ENCODE measurements at places on chromosomes 16 and 17.

DNA sequence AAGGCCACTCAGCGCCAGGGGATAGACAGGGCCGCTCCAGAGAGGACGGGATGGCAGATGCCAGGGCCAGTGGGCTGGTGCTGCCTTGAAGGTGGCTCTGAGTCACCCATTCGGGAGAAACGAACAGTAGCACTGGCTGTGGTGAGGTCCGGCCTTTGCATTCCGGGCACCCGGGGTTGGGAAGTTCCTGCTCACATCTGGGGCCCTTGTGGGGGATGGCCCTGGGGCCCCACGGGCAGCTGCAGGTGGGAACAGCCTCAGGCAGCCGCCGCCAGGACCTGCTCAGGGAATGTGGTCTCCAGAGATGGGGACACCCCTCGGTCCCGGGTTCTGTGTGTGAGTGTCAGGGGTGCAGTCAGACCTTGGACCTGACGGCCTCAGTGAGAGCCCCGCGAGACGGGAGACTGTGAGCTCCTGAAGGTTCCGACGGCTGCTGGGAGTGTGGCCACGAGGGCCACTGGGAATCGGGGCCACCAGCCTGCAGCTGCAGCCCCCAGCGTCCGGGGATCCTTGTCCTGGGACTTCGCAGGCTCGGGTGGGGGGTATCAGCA is 1.4 kb downstream of the CBFA2T3 start:
- no peak for DNase-seq

- no peak for DNase-seq
Observed at GRCh38 chr16:56889206-56889605, 24.2 kb downstream of the SLC12A3 start.

- DNase-seq, result peak; percentile 56
Observed at GRCh38 chr16:11915114-11915643, 577 bp downstream of the GSPT1 start.

- no peak for DNase-seq
Observed at GRCh38 chr17:67521775-67522069, 144.6 kb downstream of the PITPNC1 start.

GRCh38 chr17:22570144-22570845 is 878.0 kb downstream of the KCNJ18 start:
- no peak for DNase-seq

DNA sequence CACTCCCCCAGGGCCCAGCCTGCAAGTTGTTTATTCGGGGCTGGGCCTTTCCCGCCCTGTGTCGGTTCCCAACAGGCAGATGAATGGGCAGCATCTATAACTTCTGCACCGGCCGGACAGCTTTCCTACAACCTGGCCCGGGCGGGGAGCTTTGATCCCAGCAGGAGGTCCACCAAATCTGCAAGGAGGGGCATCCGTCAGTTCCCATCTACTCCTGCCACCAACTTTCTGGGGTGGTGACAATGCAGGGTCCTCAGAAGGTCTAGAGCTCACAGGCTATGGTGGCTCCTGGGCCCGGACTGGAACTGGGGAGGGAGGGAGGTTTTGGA is 211.9 kb downstream of the NTN1 start:
- DNase-seq, result no peak

DNA sequence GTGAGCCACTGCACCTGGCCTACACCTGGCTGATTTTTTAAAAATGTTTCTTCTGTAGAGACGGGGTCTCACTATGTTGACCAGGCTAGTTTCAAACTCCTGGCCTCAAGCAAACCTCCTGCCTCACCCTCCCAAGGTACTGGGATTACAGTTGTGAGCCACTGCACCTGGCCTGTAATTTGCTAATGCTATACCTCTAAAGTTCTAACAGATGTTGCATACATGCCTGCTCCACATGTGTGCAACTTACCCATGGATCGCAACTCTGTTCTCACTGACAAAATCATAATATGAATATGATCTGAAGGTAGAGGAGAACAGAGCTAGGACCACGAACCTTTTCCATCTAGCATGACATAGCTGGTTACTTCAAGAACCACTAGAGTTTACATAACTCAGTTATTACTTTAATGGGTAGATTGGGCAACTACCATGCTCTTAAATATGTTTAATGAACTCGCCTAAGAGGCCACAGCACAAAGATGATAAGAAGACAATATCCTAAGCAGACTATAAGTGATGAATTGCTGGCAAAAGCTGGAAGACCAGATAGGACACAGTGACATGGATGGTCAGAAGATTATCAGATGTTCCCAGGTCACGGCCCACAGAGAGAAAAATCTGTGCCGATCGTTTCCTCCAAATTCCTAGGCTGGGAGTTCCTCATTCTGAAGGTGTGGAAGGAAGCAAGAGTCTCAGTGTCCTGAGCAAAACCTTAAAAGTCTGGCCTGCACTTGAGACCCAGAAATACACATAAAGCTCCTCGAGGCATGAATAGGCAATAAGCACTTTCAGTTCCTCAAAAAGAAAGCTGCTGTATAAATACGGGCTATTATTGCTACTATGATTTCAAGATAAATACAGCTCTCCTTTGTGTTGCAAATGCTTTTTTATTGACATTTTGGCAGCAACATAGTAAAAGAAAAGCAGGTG is 53.6 kb upstream of the ICAM2 start:
- no peak for DNase-seq

DNA sequence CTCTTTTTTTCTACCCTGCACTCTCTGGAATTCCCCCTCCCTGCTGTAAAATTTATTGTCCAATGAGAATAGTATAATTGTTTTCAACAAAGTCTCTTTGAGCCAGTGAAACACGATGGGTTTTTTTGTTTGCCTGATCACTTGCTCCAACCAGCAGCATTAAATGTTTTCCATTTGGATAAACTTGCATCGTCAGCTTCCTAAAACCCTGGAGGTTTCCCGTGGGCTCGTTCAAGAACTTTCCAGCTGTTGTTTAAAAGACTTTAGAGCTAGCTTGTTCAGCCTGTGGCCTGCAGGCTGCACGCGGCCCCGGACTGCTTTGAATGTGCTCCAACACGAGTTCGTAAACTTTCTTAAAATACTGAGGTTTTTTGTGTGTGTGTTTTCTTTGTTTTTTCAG is 14.9 kb downstream of the NAGPA start:
- DNase-seq, result no peak

GRCh38 chr16:649631-650030 is 466 bp downstream of the WDR90 start:
- DNase-seq, result no peak

DNA sequence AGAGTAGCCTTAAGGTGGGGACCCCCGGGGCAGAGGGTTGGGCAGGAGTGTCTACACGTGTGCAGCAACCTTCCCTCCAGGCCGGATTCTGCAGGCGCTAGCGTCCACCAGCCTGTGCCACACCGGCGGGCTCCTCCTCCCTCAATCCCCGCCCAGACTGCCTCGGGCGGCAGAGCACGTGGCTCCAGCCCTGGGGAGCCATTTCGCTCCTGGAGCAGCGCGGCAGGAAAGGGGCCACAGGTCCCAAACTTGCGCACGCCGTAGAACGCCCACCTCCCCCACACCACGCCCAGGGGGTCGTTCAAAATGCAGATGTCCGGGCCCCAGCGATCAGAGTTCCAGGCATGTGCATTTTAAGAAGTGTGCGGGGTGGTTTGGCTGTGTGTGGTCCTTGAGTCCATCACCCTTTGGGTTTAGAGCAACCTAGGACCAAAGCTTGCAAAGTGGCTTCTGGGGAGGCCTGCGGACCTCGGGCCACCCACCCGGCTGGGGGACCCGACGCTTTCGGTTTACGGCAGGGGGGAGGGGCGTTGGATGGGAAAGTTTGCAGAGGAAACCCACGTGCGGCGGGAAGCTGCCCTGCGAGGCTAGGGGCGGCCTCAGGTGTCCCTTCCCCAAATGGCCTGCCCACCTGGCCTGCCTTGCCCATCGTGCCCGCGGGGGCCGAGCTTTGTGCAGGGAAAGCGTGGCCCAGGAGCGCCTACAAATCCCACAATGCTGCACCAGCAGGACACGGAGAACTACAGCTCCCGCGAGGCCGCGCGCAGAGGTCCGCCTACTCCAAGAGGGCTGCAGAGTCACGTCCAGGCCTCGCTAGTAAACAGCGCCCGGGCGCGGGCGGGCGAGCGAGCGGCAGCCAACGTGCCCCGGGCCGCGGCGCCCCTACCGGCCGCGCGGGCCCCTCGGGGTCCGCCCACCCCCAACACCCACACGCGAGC is 1.4 kb downstream of the TFAP4 start:
- peak; percentile 96 for DNase-seq

DNA sequence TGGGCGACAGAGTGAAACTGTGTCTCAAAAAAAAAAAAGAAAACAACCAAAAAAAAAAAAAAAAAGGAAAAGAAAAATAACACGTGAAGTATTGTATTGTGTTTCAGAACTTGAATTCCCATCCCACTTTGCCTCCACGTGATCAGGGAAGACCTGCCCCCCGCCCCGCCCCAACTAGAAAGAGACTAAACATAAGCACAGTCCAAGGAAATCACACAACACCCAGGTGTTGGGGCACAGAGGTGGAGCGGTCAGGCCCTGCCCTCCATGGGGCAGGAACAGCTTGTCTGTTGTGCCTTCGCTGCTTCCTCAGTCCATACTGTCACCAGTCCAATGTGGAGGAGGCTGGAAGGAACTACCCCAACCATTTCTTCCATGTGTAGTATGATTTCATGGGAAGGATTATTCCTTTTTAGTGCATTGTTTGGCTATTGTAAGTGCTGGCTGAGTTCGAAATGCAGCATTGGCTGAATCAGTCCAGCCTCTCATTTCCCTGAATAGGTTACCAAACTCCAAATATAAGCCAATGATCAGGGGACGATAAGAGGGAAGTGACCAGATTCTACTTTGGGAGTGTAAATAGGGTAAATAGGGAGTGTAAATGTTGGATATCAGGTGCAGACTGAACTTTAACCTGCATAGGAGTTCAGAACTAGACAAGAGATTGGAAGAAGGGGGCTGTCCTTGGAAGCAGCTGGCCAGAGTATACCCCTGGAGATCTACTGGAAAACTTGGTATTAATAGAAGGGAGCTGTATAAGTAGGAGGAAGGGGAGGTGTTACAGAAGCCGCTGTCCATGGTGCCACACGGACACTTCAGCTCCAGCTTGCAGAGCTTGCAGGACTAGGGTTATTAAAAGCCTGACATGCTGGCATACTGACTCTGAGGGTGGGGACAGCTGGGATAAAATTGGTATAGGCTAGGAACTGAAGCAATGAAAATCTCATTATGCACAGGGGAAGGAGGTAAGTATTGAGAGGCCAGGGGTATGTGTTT is 50.7 kb downstream of the TANGO6 start:
- peak; percentile 45 for DNase-seq

GRCh38 chr17:36072431-36073121 is 8.5 kb downstream of the CCL18 start:
- peak; percentile 48 for DNase-seq

- DNase-seq, result peak; percentile 91
Observed at GRCh38 chr17:50931144-50931908, 65.2 kb upstream of the TOB1 start.

DNA sequence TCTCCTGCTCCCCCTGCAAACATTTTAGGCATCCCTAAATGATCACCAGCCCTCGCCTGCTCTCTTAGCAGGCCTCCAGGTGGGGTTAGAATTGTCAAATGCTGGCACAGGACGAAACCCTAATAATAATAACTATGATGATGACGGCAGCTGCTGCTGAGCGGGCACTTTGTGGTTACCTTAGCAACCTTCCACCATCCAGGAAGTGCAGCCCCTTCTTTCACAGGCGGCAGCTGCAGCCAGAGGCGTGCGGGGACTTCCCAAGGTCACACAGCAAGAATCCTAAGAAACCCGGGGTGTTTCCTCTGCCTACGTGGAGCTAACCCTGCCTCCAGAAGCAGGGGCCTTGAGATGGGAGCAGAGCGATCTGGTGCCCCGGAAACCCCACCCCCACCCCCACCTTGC is 22.4 kb upstream of the EIF1 start:
- DNase-seq, result no peak

DNA sequence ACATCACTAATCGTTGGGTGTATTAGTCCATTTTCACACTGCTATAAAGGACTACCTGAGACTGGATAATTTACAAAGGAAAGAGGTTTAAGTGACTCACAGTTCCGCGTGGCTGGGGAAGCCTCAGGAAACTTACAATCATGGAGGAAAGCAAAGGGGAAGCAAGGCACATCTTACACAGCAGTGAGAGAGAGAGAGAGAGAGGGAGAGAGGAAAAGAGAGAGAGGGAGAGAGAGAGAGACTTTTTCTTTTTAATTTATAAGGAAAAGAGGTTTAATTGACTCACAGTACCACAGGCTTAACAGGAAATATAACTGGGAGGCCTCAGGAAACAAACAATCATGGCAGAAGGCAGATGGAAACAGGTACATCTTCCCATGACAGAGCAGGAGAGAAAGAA is 41.7 kb downstream of the CNGB1 start:
- DNase-seq, result no peak

- DNase-seq, result no peak
Observed at GRCh38 chr17:14831491-14831890, 433.6 kb downstream of the PMP22 start.

DNA sequence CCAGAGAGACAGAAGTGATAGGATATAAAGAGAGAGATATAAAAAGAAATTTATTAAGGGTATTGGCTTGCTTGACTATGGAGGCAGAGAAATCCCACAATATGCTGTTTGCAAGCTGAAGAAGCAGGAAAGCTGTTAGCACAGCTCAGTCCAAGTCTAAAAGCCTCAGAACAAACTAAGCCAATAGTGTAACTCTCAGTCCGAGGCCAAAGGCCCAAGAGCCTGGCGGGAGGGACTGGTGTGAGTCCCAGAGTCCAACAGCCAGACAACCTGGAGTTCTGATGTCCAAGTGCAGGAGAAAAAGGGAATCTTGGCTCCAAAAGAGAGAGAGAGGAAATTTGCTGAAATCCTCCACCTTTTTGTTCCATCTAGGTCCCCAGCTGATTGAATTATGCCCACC is 30.3 kb upstream of the NACA2 start:
- DNase-seq, result no peak

GRCh38 chr17:44439168-44439567 is 49.7 kb upstream of the ITGA2B start:
- no peak for DNase-seq

DNA sequence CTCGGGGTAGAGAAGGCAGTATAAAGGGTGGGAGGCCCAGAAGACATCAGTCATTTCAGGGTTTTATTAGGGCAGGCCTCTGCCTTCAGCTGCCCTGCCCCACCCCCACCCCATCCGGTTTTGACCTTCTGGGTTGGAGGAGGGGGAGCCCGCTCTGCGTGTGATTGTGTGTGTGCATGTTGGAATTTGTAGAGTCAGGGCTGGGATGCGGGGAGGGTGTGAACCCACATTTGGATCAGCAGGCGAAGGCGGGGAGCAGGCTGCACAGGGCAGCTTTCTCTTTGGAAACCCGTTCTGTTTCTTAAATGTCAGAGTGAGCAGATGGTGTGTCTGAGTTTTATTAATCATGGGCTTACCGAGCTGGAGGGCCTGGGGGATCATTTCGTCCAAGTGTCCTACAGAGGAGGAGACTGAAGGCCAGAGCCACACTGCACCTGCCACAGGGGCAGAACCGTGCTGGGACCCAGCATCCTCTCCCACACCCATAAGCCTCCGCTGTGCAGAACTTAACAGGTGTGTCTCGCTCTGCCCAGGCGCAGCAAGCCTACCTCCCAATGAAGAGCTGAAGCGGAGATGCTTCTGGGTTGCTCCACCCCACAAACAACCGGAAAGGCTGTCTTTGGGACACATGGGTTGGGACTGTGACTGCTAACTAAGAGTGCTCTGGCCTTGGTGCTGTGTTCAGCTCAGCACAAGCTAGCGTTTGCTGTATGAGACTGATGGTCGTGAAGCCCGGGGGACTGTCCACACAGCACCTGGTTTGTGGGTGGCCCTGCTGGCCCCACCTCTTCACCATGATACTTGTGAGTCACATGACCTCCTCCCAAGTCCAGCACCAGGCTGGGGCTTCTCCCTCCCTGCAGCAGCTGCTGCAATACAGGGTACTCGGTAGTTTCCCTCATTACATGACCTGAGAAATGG is 70.9 kb upstream of the GSE1 start:
- no peak for DNase-seq
